ENCODE measurements at places on chromosomes 16 and 17. TPM values are rescaled to one million over a fixed set of nuclear protein-coding genes. Genes with fewer than 3 reads are reported as not detected.

DNA sequence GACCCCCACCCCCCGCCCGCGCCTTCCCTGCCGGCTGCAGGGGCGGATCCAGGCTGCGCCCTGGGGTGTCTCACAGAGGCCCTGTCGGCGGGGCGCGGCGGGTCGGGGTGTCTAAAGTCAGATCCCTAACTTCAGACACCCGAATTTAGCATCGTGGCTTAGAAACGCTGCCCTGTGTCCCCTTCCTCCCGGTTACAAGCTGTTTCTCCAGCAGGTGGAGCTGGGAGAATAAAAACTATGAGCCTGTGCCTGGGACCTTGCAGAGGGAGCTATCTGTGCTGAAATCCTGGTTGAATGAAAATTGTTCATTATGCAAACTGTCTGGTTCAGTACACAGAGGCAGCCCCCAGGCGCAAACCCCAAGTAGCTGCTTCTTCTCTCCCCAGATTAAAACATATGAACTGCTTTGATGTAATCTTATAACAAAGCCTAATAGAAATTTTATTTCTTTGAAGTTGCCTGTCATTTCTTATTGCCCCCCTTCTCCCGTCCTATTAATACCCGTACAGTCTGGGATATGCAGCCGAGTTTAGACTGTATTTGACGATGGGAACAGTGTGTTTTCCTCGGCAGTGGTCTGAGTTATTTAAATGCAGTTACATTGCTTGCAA, 79.0 kb downstream of the RPA1 start:
- DNase-seq: no peak

GRCh38 chr17:4748686-4749085, 9.0 kb upstream of the CXCL16 start:
- DNase-seq: no peak

DNA sequence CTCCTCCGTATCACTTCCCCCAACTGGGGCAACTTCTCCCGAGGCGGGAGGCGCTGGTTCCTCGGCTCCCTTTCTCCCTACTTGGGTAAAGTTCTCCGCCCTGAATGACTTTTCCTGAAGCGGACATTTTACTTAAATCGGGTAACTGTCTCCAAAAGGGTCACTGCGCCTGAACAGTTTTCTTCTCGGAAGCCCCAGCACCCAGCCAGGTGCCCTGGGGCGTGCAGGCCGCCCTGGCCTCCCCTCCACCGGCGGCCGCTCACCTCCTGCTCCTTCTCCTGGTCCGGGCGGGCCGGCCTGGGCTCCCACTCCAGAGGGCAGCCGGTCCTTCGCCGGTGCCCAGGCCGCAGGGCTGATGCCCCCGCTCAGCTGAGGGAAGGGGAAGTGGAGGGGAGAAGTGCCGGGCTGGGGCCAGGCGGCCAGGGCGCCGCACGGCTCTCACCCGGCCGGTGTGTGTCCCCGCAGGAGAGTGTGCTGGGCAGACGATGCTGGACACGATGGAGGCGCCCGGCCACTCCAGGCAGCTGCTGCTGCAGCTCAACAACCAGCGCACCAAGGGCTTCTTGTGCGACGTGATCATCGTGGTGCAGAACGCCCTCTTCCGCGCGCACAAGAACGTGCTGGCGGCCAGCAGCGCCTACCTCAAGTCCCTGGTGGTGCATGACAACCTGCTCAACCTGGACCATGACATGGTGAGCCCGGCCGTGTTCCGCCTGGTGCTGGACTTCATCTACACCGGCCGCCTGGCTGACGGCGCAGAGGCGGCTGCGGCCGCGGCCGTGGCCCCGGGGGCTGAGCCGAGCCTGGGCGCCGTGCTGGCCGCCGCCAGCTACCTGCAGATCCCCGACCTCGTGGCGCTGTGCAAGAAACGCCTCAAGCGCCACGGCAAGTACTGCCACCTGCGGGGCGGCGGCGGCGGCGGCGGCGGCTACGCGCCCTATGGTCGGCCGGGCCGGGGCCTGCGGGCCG, 1.6 kb downstream of the HIC1 start:
- DNase-seq: peak; percentile 42

DNA sequence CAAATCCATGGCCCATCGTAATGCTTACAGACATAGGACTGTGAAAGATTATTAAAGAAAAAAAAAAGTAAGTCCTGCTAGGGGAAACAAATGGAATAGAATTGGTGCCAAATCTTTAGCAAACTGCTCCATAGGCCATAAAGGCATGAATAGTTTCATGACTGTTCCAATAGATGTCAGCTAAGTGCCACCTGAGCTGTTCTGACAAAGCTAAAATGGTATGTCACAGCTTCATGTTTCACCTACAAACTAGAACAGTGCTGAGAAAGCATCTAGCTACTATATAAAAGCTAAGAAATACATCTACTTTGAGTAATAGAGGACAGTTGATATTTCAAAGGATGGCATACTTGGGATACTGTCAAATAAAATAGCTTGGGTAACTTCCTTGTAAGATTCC, 771.6 kb upstream of the CA10 start:
- DNase-seq: no peak

GRCh38 chr16:2280981-2281542, 13.1 kb upstream of the RNPS1 start:
- no peak for DNase-seq

GRCh38 chr17:76997981-76998531, 129.9 kb downstream of the MGAT5B start:
- peak; percentile 89 for DNase-seq

- DNase-seq: no peak
These were observed 18.4 kb upstream of the OSGIN1 start for GRCh38 chr16:83934684-83934977.

DNA sequence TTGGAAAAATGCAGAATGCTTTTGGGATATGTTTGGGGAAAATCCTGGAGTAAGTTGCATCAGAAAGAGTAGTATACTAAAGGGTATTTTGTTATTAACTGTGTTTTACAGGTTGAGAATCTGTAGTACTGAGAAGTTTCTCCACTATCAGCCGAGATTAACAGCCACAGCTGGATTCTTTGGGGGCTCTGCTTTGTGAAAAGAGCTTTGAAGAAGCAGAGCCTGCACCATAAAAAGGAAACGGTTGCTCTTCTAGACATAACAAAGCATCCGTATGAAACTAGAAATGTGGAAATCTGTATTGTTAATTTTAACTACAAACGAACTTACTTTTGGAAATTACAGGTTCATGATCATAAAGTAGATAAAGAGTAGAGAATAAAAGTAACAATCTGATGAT, 5.3 kb downstream of the NLK start:
- DNase-seq: no peak

- DNase-seq: no peak
These were observed 6.1 kb downstream of the SEC14L1 start for GRCh38 chr17:77146882-77147281.

- no peak for DNase-seq
These were observed 581 bp upstream of the TMEM208 start for GRCh38 chr16:67226295-67226803.

GRCh38 chr16:318628-319027, 33.9 kb downstream of the AXIN1 start:
- DNase-seq: no peak

GRCh38 chr17:31581491-31581890, 190.0 kb downstream of the RAB11FIP4 start:
- DNase-seq: no peak

DNA sequence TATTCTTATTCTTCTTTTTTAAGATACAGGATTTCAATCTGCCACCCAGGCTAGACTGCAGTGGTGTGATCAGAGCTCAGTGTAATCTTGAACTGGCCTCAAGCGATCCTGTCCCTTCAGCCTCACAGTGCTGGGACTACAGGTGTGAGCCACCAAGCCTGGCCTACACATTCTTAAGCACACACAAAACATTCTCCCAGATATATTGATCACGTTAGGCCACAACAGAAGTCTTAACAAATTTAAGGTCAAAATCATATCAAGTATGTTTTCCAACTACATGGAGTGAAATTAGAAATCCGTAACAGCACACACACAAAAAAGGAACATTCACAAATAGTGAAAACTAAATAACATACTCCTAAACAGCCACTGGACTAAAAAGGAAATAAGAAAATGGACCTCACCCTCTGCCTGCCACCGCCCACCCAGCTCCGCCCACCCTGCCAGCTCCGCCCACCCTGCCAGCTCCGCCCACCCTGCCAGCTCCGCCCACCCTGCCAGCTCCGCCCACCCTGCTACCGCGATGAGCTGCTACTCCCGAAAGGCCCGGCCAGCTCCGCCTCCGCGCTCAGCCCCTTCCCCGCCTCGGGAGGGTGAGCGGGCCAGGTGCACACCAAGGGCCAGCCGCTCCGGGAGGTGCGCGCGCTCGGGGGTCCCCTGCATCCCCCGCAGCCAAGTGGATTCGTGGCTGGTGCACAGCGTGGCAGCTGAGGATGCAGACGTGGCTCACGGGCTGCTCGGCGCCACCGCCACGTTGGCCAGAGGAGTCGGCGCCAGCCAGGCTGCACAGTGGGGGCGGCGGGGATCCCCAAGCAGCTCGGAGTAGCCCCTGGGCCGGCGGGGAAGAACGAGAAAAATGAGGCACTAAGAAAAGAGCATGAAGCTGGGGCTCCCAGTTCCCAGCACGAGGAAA, 41.2 kb downstream of the C16orf87 start:
- peak; percentile 65 for DNase-seq

GRCh38 chr16:56977823-56978430, 11.4 kb upstream of the NLRC5 start:
- DNase-seq: no peak

DNA sequence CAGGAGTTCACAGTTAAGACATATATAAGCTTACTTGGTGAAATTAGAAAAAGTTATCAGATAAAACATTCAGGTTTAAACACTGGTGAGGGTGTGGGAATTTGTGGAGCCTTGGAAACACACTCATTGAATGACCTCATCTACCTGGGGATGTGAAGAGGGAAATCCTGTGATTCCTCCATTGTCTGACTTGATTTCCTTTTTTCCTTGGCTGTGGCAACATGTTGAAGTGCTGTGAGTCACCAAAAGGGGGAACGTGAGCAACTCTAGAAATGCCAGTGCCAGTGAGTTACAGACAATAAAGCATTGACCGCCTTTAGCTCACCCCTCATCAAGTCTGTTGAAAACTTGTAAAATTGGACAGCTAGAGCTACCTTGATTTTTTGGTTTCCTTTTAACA, 1.8 kb downstream of the HMOX2 start:
- peak; percentile 23 for DNase-seq

DNA sequence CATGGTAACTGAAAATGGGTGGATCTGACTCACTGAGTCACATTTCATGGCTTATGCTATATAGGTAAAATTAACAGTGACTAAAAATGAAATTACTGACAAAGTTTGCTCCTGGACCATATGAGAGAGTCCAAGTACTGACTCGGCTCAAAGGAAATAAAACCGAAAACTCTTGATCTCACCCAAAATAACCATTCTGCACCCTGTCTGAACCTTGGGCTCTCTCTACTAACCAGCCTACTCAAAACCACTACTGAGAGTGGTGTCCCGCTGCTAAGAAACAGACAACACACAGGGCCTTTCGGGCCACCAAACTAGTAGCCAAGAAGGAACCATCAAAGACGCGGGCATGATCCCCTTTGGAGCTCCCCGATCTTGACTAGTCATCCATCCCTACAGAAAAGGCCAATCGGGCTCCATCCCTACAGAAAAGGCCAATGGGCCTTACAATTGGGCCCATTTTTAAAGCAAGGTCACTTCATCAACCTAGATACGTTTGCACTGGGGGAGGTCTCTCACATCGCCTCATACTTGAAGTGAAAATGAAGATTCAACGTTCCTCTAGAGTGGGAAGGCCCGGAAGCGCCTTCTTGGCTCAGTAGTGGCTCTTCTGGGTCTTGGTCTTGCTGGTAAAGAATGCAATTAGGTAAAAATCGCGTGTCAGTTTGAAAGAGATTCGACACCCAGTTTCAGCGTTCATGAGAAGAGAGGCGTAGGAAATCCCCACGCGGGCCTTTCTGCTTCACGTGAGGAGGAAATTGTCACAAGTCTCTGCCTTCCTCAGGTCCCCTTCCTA, 720 bp upstream of the ZPBP2 start:
- peak; percentile 61 for DNase-seq

DNA sequence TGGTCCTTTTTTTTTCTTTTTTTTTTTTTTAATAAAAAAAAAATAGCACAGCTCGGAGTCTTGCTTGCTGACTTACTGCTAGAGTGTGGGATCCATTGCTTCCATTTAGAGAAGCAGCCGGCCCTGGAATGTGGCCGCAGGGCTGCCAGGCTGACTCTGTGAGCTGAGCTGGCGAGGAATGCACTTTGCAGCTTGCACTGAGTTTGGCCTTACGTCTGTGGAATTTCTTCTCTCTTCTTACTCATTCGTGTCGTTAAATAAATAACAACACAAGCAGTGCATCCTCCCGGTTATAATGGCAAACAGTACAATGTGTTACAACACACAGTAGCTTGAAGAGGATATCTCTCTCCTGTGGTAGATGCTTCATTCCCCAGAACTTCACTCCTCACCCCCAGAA, 69.2 kb downstream of the PRKCB start:
- no peak for DNase-seq

DNA sequence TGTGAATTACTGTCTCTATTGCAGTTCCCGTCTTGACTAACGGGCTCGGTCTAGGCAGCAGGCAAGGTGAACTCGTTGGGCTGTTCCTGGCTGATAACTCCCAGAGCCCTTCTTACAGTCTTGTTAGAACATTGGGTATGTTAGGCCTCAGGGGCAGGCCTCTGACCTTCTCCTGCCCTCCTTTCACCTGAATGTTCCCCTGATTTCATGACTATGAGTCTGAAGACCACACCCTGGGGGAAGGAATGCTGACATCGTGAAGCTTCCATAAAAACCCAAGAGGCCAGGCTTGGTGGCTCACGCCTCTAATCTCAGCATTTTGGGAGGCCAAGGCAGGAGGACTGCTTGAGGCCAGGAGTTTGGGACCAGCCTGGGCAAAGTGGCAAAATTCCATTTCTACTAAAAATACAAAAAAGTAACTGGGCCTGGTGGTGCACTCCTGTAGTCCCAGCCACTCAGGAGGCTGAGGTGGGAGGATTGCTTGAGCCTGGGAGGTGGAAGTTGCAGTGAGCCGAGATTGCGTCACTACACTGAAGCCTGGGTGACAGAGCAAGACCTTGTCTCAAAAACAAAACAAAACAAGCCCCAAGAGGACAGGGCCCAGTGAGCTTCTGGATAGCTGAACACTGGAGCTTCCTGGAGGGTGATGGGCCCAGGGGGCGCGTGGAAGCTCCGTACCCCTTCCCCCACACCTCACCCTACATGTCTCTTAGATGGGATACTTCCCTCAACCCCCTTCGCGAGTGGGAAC, 47.8 kb upstream of the FBXO47 start:
- DNase-seq: no peak

- DNase-seq: no peak
These were observed 17.4 kb upstream of the ICAM2 start for GRCh38 chr17:64037802-64038201.

The MYH3 gene
- total RNA-seq: 1.6 TPM

The FOXN1 gene
- total RNA-seq: not detected

The KRTAP3-3 gene
- not detected for total RNA-seq

The C16orf87 gene
- 3.5 TPM for total RNA-seq

The EMP2 gene
- under 0.01 TPM for total RNA-seq
